ENCODE measurements at places on chromosomes 13 and 19.

DNA sequence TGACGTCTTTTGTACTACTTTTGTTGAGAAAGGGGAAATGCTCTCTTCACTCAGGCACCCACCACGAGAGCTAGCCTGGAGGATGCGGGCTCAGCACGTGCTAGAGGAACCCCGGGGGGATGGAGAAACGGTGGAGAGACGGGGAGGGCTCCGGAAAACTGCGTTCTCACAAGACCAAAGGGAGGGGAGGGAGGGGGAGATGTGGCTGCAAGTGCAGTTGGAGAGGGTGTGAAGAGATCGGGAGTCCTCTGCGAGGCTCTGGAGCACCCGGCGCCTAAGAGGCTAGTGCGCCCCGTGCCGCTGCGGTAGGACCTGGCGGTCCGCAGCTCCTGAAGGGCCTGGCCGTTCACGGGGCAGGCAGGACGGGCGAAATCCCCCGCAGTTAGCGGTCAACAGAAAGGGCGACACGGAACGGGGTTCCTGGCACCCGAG is 43.4 kb upstream of the XPO4 start:
- no peak for DNase-seq

GRCh38 chr19:28487999-28488398 is 725.0 kb downstream of the UQCRFS1 start:
- no peak for DNase-seq

DNA sequence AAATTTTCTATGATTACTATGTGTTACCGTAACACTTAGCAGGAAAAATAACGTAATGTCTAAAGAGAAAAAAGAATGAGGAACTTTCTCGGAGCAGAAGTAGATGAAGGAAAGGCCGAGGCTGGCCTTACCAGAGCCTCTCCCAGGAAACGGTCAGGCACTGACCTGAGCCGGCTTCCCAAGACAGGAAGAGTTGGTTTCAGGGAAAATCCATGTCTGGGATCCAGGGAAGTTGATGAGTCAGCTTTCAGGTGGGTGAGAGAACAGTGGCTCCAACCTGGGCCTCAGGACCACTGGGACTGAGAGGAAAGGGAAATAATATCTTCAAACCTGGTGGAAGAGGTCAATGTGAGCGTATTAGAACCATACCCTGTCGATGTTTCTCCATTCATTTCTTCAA is 93.3 kb upstream of the UBL3 start:
- DNase-seq = no peak

GRCh38 chr19:42683917-42684513 is 56.3 kb downstream of the PSG3 start:
- DNase-seq = no peak

DNA sequence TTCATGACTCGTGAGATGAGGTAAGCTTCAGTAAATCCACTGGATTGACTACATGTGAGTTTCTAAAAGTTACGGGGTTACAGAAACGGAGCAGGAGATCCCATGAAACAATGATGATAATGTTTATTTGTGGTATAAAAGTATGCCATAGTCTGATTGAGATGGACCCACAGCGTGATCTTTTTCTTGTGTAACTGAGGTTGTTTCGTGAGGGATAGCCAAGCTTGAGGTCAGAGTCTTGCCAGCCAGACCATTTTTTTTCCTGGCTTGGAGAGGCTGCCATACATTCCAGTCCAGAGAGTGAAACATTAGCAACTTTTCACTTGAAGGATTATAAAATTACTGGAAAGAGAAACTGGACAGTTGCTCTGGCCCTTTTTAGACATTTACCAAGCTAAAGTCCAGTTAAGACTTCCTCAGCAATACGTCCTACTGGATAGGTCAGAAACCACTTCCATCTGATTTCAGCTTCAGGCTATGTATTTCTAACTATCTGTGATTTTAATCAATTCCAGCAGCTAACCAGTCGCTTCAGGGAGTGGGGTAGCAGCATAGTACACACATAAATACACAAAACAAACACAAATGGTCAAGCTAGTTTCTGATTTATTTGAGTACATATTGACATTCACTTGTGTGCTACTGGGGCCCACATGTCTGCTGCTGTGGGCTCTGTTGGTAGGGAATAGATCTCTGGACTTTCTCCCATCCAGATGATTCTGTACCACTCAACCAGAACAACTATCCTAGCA is 194.6 kb downstream of the POSTN start:
- DNase-seq = no peak

- DNase-seq = no peak
Observed at GRCh38 chr19:49954933-49955332, 6.0 kb downstream of the SIGLEC11 start.

DNA sequence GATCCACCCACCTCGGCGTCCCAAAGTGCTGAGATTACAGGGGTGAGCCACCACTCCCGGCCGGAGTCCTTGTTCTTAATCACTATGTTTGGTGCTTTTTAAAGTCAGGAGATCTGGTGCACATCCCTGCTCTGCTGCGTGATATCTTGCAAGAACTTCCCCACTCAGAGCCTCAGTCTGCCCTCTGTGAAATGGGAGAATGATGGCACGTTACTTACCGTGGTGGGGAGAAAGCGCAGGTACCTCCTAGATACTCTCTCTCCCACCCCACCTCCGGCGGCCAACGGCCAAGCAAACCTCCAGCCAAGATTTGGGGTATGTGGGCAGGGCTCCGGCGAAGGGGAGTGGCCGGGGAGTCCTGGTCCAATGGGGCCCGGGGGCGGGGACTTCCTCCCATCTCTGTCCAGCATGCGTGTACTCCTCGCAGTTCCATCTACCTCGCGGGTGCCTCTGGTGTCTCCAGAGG is at the start of gene RYR1:
Gene RYR1, plus strand, starts transcription at position 424 of the 466 bp plus-strand sequence. CDS start 139 bp downstream, outside the sequence.
- DNase-seq = no peak

Data from activated CD8-positive, alpha-beta memory T cell treated with anti-CD3 and anti-CD28 coated beads for 4 hours (primary cell).